ENCODE measurements at places on chromosomes 1 and 21. TPM values are rescaled to one million over a fixed set of nuclear protein-coding genes. Genes with fewer than 3 reads are reported as not detected.

GRCh38 chr1:223147409-223147808 lies 4.4 kb upstream of the TLR5 start:
- DNase-seq: no peak

GRCh38 chr1:42786097-42786496 lies 1.3 kb downstream of the TMEM269 start:
- no peak for DNase-seq

DNA sequence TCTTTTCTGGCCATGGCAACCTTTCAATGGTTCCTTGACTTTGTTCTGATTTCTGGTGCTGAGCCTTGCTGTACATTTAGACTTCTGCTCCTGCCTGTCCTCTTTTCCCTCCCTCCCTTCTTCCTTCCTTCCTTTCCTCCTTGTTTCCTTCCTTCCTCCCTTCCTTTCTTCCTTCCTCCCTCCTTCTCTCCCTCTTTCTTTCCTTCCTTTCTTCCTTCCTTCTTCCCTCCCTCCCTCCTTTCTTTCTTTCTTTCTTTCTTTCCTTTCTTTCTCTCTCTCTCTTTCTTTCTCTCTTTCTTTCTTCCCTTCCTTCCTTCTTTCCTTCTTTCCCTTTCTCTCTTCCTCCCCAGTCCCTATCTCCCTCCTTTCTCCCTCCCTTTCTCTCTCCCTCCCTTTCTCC lies 10.4 kb upstream of the IGSF21 start:
- no peak for DNase-seq

INAVA gene
- not detected for total RNA-seq

PALMD gene
- total RNA-seq: not detected

ZC3H12A gene
- 39.0 TPM for total RNA-seq

SHISAL2A gene
- 9.9 TPM for total RNA-seq

ERO1B gene
- total RNA-seq: 2.9 TPM

RER1 gene
- 154 TPM for total RNA-seq

VSIG8 gene
- not detected for total RNA-seq

ADPRS gene
- 33.3 TPM for total RNA-seq
